Pulmonary artery endothelial cell (primary cell): ENCODE measurements at places on chromosomes 1 and 21.

DNA sequence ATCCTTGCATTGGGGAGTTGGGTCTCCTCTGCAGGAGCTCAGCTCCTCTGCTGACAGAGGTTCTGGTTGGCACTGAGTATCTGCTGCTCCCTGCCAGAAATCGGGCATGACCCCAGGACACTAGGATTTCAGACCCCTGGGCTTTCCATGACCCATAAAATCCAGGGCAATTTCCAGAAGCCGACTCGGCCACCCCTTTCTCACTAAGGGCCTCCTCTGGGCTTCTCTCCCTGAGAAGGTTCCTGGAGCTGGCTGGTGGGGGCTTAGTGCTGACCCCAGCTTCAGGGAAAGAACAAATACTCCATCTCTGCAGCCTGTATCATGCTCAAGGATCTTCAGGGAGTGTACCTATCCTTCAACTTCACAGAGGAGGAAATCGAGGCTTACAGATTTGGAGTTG is 603.4 kb downstream of the PTPRU start:
- no peak for DNase-seq

- no peak for DNase-seq
Measured at GRCh38 chr1:223136086-223136485, 7.0 kb downstream of the TLR5 start.

- DNase-seq, result no peak
Measured at GRCh38 chr1:93453911-93454310, 6.0 kb downstream of the FNBP1L start.

- DNase-seq, result no peak
Measured at GRCh38 chr1:109213345-109213823, 334 bp upstream of the SARS1 start.

- DNase-seq, result no peak
Measured at GRCh38 chr1:53962395-53962794, 16.2 kb downstream of the LRRC42 start.

GRCh38 chr1:76068953-76069561 is 5.5 kb upstream of the ST6GALNAC3 start:
- peak; percentile 3 for DNase-seq

DNA sequence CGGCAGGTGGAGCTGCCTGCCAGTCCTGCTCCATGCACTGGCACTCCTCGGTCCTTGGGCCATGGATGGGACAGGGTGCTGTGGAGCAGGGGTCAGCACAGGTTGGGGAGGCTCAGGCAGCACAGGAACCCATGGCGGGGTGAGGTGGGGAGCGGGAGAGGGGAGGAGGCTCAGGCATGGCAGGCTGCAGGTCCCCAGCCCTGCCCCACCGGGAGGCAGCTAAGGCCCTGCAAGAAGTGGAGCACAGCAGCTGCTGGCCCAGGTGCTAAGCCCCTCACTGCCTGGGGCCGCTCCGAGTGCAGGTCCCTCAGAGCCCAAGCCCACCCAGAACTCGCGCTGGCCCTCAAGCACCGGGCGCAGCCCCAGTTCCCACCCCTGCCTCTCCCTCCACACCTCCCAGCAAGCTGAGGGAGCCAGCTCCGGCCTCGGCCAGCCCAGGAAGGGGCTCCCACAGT is 691 bp upstream of the GBP5 start:
- DNase-seq, result no peak

DNA sequence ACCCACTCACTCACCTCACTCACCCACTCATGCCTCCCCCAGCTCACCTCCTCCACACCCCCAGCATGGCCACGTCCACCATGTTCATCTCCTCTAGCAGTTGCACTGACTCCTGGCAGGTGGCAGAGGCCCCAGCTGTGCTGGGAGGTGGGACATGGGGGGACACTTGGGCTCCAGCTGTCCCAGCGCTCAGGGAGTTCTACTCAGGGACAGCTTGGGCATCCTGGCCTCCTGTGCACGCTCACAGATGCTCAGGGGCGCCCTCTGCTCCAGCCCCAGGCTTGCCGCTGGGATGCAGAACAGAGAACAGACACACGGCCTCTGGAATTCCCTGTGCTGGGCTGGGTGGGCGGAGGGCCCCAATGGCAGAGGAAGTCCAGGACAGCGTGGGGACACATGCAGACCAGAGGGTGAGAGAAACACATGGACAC is 5.2 kb downstream of the KRTAP10-8 start:
- DNase-seq, result no peak

DNA sequence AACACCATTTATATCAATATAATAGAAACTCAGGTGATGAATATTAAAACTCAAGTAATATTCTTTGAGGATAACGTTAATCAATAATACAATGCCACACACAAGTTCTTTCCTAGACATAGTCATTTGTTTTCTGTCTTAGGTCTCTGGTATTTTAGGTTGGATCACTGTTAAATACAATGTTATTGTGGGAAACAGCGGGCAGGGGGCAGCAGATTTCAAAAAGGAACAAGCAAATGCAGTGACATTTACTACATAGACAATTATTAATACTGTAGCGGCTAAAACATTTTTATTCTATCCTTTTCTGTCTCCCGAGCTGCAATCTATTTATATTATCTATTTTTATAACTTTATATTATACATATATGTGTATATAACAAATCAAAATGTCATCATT is 186.4 kb upstream of the ZNHIT6 start:
- DNase-seq, result no peak

DNA sequence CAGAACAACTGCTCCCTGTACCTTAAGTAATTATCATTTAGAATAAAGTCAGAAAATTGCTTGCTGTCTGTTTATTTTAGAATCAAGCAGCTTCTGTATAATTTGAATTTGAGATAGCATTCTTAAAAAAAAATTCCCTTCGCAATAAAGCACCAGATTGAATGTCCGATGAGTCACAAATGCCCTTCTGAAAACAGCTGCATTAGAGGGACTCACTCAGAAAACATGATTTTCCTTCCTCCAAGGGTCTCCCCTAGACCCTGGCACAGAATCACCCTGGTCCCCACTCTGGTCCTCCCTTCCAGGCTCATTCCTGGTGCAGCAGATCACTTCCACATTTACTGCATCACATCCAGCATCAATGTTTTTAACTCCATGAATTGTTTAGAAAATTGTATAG is 471.1 kb upstream of the VAMP3 start:
- no peak for DNase-seq

DNA sequence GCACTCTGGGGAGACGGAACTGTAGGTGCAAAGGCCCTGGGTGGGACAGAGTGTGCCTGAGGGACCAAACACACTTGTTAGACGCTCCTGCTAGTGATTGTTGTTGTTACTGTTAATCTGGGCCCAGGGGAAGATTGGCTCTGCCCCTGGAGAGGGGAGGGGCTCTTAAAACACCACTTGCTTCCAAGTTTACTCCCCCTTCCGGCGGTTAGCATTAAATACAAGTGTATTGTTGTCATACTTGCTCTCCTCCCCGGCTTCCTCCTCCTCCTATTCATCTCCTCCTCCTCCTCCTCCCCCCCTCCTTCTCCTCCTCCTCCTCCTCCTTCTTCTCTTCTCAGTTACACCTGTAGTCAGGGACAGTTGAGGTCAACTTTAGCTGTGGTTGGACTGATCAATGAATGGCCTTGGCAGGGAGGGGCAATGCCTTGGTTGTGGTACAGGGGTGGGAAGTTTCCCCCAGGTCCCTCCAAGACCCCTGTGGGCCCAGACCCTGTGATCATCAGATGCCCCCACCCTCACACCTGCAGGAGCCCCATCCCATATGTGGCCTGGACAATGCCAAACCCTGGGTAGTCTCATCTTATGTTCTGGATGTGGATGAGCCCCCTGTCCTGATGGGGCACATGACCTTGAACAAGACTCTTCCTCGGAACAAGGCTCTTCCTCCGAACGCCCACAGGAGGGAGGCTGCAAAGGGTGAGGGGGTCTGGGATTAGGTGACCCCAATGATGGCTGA is 217.3 kb downstream of the PTPRU start:
- DNase-seq, result peak; percentile 11

DNA sequence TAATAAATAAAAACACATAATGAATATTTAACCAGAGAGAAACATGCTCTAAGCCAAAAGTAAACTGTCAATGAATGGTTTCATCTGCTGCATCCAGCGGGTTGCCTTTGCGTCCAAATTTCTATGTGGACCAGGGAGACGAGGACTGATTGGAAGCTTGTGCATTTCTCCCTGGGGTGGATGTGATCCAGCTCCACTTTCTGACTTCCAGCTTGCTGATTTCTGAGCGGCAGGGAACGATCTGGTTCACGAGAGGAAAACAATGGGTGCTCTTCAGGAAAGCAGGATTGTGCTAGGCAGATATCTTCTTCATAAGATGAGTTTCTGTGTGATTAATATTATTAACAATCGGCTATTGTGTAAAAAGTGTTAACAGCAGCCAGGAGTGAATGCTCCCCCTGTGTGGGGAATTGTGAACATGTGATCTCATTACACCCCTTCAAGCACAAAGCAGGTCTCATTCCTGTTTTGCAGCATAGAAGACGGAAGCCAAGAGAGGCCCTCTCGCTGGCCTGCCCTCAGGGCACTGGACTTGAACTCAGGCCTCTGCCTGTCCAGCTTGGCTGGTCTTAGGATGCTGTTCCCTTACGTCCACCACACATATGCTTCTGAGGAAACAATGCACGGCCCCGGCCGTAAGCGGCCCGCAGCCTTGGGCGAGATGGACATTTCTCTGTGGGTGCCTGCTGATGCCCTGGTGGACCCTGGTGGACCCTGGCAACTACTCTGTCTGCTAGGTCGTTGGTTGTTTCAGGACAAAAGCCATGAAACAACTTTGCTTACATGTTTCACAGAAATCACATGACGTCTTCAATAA is 183.4 kb upstream of the C1orf174 start:
- DNase-seq, result no peak

DNA sequence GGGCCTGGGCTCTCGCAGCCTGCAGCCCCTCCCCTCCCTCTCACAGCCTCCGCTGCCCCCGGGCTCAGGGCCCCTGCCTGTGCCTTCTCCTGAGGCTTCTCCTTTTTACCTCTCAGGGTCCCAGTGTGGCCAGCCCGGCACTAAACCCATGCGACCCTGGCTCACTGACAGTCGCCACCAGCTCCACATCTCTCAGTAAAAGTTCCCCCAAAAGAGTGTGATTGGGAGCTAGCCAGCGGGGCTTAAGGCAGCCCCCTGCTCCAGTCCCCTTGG is 26.6 kb downstream of the PDE9A start:
- no peak for DNase-seq

- no peak for DNase-seq
Measured at GRCh38 chr1:65440915-65441314, 20.4 kb downstream of the LEPR start.
